ENCODE measurements at places on chromosomes 13 and 19.

GRCh38 chr13:72253754-72254153 lies 386.8 kb upstream of the DACH1 start:
- no peak for DNase-seq

- no peak for DNase-seq
Observed at GRCh38 chr19:6064336-6065073, 45.8 kb downstream of the RFX2 start.

GRCh38 chr13:74187564-74187963 lies 53.4 kb upstream of the KLF12 start:
- DNase-seq = no peak

GRCh38 chr19:16327911-16328823 lies 3.5 kb downstream of the KLF2 start:
- no peak for DNase-seq

DNA sequence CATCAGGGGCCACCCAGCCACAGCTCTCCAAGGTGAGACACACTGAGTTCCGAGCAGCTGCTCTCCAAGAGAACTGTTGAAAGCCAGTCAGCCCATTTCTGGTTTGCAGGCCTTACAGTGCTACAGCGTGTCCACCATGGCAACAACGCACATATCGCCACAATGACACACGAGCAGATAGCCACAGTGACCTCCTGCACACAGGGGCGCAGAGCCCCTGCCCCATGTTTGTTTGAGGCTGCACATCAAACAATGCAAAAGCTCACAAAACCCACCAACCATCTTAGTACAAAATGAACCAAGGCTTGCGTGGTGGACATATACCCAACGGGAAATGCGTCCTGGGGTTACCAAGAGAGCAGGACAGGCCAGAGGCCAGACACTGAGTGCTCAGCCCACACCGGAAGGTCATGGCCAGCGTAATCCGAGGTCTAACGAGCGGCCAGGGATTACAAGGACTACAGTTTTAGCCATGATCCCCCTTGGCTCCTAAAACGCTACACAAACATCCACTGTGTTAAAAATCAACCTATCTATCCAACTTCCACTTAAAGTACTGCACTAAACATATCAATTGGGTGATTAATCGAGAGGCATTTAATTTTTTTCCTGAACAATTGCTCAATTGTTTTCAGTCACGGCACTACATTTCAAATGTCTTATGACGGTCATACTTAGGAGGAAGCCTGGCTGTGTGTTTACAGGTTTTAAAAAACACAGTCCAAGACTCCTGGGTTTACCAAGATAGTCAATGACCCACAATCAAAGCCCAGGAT lies 56.0 kb downstream of the STK24 start:
- DNase-seq = no peak

GRCh38 chr19:38830039-38830733 lies 1.4 kb downstream of the ECH1 start:
- no peak for DNase-seq

- DNase-seq = peak; percentile 99
Observed at GRCh38 chr19:38387550-38388348, at the start of gene GGN. Gene GGN, minus strand, starts transcription at chr19:38388034. Its CDS starts 773 bp downstream, at chr19:38387261.

DNA sequence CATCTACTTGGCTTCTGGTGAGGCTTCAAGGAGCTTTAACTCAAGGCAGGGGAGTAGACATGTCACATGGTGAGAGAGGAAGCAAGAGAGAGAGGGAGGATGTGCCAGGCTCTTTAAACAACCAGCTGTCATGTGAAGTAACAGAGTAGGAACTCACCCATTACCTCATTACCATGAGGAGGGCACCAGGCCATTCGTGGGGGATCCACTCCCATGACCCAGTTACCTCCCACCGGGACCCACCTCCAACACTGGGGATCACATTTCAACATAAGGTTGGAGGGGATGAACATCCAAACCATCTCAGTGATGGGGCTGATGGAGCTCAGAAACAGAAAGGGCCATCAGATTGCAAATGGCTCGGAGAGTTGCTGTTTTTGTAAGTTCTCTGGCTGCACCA lies 12.9 kb downstream of the VSTM2B start:
- no peak for DNase-seq

DNA sequence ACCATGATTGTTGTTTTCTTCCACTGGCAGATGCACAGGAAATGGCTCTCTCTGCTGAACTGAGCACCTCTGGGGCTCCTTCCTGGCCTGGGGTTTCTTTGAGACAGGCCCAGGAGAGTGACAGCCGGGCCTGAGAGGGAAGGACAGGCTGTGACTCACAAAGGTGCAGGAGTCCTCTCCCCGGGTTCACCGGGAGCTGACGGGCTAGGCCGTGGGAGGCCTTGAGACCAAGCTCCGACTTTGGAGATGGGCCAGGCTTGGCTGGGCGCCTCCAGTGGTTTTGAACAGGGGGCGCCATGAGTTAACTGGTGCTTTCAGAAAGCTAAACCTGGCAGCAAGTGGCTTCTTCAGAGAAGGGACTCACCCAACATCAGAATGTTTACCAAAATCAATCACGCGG lies 143.4 kb downstream of the URI1 start:
- DNase-seq = no peak

DNA sequence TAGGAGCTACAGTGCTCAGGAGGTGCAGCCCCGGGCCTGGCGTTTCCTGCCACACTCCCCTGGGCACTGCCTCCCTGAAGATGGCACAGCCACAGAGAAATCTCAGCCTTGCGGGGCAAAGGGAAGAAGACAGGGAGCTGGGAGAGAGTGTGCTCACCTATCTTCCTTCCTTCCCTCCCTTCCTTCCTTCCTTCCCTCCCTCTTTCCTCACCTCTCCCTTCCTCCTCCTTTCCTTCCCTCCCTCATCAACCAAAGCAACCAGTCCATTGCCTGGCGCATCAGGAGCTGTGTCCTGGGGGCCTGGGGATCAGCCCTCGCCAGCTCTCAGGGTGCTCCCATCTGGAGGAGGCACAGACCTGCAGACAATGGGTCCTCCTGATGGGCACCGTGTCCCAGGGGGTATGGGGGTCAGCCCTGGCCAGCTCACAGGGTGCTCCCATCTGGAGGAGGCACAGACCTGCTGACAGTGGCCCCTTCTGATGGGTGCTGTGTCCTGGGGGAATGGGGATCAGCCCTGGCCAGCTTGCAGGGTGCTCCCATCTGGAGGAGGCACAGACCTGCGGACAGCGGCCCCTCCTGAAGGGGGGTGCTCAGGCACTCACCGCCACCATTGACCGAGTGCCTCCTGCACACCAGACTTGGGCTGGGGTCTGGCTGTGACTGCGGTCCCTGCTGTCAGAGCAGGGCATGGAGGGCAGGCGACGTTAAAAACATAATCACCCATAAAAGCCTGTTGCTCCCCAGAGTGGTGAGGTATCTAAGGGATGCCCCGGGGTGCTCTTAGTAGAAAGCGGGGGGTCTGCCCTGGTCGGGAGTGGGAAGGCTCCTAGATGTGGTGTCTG lies 120.2 kb downstream of the URI1 start:
- DNase-seq = no peak

All from NCI-H345 (cell line).